ENCODE measurements at places on chromosomes 12 and 14.

GRCh38 chr14:32934073-32934880 is 4.4 kb upstream of the NPAS3 start:
- DNase-seq: no peak

GRCh38 chr12:117850048-117850447 is 118.7 kb downstream of the KSR2 start:
- DNase-seq: no peak

- peak; percentile 25 for DNase-seq
Observed at GRCh38 chr14:92603309-92604242, 90.0 kb downstream of the RIN3 start.

- no peak for DNase-seq
Observed at GRCh38 chr12:55385891-55386290, 14.4 kb upstream of the OR6C65 start.

DNA sequence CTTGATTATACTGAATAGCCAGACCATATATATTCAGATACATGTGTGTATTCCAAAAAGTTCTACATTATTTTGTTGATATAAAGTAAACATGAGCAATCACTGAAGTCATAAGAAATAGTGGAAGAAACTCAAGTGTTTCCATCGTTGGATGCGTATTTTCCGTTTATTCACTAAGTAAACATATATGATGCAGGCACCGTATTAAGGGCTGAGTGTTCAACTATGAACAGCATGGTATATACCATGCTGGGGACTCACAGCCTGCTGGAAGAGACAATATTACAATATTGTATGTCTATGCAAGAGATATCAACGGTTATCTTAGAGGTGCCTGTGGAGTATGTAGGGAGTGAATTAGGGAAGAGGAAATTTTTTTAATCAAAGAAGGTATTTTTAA is 1.2 kb downstream of the PYROXD1 start:
- DNase-seq: no peak

DNA sequence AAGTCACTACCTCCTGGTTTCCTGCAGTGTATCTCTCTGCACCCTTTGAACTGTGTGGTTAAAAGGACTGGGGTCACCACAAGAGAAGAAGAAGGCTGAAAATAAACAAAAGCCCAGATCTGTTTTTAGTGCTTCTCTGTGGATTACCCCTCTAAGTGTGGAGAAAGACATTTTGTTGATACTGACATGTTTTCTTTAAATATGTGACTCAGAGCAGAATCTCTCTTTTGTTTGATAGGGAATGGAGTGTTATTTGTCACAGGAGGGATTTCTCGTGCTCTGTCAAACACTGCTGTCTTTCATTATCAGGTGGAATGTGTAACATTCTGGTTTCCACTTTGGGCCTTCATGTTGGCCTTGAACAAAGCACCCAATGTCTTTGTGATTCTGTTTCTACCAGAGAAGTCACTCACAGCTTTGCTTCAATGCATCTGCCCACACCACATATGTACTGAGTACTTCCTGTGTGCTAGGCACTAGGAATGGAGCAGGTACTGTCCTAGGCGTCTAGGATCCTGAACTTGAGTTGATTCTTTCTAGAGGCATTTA is 82.1 kb downstream of the PLXNC1 start:
- DNase-seq: no peak

DNA sequence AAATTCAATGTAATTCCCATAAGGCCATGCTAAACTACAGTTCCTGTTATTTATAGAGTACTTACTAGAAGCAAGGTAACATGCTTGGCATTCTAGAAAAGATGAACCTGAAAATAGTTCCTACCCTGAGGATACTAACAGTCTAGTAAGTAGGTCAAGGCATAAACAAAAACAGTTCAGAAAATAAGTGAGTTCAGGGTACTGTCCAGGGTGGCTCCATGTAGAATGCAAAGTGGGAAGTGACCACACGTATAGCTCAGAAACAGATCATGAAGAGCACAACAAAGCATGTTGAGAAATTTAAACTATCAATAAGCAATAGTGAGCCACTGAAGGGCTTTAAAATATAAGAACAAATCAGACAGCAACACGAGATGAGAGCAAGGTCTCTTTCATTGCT is 2.3 kb downstream of the TMED10 start:
- DNase-seq: no peak

DNA sequence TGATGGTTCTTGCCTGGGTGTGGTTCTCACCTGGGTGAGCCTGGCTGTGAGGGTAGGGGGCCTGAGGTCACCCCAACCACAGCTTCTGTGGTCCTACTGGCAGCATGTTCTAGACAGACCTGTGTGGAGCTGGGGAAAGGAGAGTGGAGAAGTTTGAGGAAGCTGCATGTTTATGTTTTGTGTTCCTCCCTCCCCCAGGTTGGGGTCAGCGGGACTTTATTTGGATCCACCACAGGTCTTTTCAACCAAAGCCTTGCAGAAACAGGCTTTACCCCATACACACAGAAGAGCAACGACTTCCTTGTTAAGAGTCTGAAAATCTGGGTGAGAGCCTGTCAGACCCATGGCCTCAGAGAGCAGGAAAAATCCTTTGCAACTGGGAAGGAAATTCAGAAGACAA is 5.6 kb downstream of the CD9 start:
- no peak for DNase-seq

DNA sequence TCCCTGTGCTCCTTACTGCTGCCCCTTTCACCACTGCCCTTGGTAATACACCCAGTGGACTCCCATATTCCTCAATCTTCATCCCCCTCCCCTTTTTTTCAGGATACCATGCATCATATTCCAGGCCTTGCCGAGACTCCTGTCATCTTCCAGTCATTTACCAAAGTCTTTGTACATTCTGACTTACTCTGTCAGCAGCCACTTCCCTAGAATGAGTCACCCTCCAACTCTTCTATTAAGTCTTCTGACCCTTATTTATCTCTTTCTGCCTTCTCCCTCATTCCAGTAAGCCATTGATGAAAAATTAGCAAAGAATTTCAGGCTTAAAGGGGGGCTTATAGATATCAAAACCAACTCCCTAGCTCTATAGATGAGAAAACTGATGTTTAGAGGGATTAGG is 128.0 kb downstream of the STXBP6 start:
- DNase-seq: no peak

All from effector CD4-positive, alpha-beta T cell (primary cell).